ENCODE measurements at places on chromosomes 2 and 18. TPM values are rescaled to one million over a fixed set of nuclear protein-coding genes. Genes with fewer than 3 reads are reported as not detected.
A peak's percentile ranks its signal among the peaks of the same experiment; 100 is the strongest.

Gene ARHGAP28
- total RNA-seq = 26.3 TPM

Gene DPYSL5
- not detected for total RNA-seq

Gene BCL11A
- 38.1 TPM for total RNA-seq

Gene ST8SIA5
- total RNA-seq = 0.41 TPM

Gene NXPH2
- not detected for total RNA-seq

Gene APOB
- total RNA-seq = 0.60 TPM

Gene DYSF
- total RNA-seq = 3.7 TPM

Gene CCDC85A
- 1.1 TPM for total RNA-seq

Gene NFE2L2
- 41.6 TPM for total RNA-seq

Gene TUBB8B
- not detected for total RNA-seq

- H3K4me1 ChIP-seq = no peaks in the 10 kb centered on the region
- no peak overlapping the region for H3K27ac ChIP-seq
- no peaks in the 10 kb centered on the region for H3K27me3 ChIP-seq
- no peak for DNase-seq
- H3K4me3 ChIP-seq = no peak overlapping the region
Measured at GRCh38 chr2:198146346-198146940, 342.1 kb downstream of the PLCL1 start.

DNA sequence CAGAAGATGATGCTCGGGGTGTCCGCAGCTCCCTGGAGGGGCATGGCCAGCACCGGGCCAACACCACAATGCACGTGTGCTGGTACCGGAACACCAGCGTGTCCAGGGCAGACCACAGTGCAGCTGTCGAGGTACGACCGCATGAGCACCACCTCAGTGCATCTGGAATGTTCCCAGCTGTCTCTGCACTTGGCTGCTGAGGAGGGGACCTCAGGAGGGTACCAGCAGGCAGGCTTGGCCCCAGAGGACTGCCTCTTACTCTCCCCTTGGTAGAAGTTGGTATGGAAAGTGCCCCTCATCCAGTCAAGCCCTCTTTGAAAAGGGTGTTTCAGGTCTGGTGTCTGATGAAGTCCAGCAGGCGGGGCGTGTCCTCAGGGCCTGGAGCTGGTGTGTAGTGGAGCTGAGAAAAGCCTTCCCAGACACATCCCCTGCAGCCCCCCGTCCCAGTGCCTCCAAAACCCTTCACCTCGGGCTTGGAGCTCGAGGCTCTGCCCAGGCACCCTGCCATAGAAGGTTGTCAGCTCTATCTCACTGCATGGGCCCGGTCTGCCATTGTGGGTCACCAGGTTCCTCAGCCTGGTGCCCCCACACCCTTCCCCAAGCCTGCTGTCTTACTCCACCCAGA, 16.7 kb downstream of the STK25 start:
- H3K36me3 ChIP-seq = no peaks in the 10 kb centered on the region
- no peak overlapping the region for H3K4me3 ChIP-seq
- no peak for DNase-seq
- H3K4me1 ChIP-seq = peaks cover 21% of the 10 kb centered on the region

DNA sequence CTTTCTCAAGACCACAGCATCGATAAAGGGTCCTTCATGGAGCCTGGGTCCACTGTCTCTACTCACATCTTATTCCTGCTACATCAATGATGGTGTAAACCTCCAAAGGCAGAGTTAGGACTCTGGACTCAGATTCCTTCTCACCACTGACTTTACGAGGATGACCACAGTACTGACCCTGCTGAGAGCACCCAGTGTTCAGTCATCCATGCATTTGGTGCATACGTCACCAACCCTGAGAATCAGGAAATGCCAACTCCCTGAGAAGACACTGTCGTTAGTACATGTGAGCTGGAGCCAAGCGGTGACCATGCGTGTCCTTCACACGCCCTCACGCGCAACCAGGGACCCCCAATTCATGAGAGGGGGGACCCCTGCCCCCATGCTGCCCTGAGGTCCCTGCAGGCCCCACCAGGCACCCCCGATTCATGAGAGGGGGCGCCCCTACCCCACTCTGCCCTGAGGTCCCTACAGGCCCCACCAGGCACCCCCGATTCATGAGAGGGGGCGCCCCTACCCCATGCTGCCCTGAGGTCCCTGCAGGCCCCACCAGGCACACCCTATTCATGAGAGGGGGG, 178.4 kb upstream of the TPO start:
- H3K27me3 ChIP-seq = no peaks in the 10 kb centered on the region
- no peak overlapping the region for H3K4me3 ChIP-seq
- H3K4me1 ChIP-seq = no peaks in the 10 kb centered on the region
- DNase-seq = no peak
- no peak overlapping the region for H3K27ac ChIP-seq

DNA sequence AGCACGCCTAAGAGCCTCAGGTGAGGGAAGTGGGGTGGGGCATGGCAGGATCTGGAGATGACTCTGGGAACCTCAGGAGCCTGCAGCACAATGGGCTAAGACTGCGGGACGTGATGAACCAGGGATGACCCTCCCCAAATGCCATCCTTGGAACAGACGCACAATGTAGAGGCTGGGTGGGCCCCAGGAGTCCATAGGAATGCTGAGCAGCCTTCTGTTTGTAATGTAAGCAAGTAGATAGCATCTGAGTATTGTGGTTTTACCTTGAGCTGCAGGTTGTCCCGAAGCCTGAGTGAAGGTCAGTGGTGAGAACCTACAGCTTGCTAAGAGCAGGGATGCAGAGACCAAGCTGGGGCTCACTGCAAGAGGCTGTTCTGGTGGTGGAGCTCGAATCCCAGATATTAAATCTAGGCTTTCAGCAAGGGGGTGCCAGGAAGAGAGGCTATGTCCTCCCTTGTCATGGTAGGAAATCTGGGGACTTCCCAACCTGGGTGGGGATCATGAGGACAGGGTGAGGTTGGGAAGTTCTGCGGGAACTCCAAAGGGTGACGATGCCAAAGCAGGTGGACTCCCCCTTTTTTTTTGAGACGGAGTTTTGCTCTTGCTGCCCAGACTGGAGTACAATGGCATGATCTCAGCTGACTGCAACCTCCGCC, 5.8 kb downstream of the SCTR start:
- H3K27ac ChIP-seq = no peak overlapping the region
- H3K4me3 ChIP-seq = no peak overlapping the region
- DNase-seq = no peak
- H3K36me3 ChIP-seq = no peaks in the 10 kb centered on the region
- no peaks in the 10 kb centered on the region for H3K4me1 ChIP-seq

DNA sequence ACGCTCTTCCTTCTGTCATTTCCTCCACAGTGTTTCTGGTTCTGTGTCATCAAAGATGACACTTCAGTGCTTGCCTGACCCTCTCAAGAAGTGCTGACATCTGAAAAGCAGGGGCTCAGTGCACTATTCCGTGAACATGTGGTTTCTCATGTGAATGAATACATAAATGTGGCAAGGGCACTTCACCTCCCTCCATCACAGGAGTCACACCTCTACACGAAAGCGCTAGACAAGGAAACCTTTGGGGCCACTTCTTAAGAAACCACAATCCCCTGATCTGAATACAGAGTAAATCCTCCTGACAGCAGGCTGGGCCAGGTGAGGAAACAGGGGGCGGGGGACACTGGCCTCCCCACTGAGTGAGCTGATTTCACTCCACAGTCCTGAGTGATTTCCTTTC, 145.8 kb upstream of the ACAA2 start:
- no peak overlapping the region for H3K27ac ChIP-seq
- H3K4me1 ChIP-seq = no peaks in the 10 kb centered on the region
- H3K36me3 ChIP-seq = no peaks in the 10 kb centered on the region
- no peak for DNase-seq

DNA sequence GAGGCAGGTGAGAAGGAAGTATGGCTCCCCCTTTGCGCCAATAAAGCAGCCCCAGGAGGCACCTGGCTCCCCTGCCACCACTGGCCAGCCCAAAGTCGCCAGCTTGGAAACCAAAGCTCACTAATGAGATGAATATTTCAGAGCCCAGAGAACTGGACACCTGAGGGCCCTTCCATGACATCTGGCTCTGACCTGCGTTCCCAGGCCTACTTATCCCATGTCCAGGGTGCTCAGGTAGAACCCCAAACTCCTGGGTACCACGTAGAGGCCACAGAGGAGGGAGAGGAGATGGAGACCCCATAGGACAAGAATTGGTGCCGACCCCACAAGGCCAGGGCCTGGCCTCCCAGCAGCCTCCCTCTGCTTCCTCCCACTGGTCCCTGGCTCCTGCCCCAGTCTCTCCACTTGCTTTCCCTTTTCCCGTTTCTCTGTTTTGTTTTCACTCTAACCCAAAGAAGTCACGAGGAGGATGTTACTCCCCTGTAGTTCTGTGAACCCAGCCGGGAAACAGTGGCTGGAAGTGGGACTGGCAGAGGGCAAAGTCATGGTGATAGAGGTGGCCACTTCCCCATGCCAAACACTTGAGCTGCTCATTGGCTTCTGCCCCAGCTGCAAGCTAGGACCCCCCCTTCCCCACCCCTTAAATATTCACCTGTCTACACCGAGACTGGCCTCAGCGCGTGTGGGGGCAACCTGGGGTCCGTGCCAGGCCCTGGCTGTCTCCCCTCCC, 820 bp downstream of the TMBIM1 start:
- H3K27ac ChIP-seq = peak overlapping the region; percentile 97
- no peak for DNase-seq
- peaks cover 75% of the 10 kb centered on the region for H3K4me1 ChIP-seq
- no peaks in the 10 kb centered on the region for H3K36me3 ChIP-seq
- no peaks in the 10 kb centered on the region for H3K27me3 ChIP-seq

GRCh38 chr2:42101206-42102023, 53.6 kb downstream of the PKDCC start:
- no peaks in the 10 kb centered on the region for H3K36me3 ChIP-seq
- H3K27me3 ChIP-seq = no peaks in the 10 kb centered on the region
- peak; percentile 75 for DNase-seq
- peak overlapping the region; percentile 48 for H3K4me3 ChIP-seq

- peaks cover 18% of the 10 kb centered on the region for H3K4me1 ChIP-seq
- DNase-seq = no peak
- H3K4me3 ChIP-seq = no peak overlapping the region
- no peaks in the 10 kb centered on the region for H3K36me3 ChIP-seq
- peak overlapping the region; percentile 74 for H3K27ac ChIP-seq
- no peaks in the 10 kb centered on the region for H3K27me3 ChIP-seq
Measured at GRCh38 chr2:240249423-240250149, 109.1 kb upstream of the OTOS start.

DNA sequence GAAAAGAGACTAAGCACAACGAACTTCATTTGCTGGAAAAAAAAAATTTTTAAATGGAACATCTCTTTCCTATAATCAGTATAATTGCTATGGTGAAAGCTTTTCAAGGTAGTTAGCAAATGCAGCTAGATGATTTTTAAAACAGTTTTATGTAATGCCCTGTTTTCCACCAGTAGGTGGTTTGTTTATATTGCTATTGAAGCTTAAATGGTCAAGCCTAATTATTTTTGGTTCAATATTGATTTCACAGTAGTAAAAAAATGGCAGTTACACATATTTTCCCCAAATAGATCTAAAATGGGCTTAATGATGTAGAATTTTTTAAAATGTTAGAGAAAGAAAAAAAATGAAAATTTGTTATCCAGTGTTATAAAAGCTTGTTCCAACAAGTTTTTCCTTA, 70.2 kb downstream of the CDH19 start:
- no peaks in the 10 kb centered on the region for H3K36me3 ChIP-seq
- no peak overlapping the region for H3K4me3 ChIP-seq
- H3K27ac ChIP-seq = no peak overlapping the region
- H3K27me3 ChIP-seq = no peaks in the 10 kb centered on the region

GRCh38 chr18:51226068-51226467, 28.6 kb upstream of the MEX3C start:
- DNase-seq = no peak
- H3K27ac ChIP-seq = no peak overlapping the region
- no peaks in the 10 kb centered on the region for H3K27me3 ChIP-seq
- H3K4me1 ChIP-seq = no peaks in the 10 kb centered on the region

DNA sequence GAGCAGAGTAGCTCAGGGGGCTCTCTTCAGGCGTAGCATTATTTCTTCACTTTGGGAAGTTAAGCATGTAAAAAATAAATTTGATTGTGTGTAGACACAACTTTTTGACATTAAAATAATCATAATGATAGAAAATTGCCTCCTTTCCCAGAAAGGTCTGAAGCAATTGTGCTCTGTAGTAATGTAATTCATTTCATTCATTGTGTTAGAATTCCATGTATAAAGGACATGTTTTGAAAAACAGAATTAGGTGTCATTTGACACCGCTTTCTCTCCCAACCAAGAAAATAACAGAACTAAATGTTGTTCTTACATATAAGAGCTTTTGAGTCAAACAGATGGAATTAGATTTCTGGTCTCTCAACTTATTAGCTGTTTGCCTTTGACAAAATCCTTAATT, 1064.2 kb upstream of the FAM98A start:
- no peak for DNase-seq
- no peaks in the 10 kb centered on the region for H3K27me3 ChIP-seq
- no peak overlapping the region for H3K4me3 ChIP-seq
- H3K4me1 ChIP-seq = no peaks in the 10 kb centered on the region
- no peak overlapping the region for H3K27ac ChIP-seq

GRCh38 chr2:28654663-28655320, 96.8 kb upstream of the PPP1CB start:
- DNase-seq = peak; percentile 77
- peaks cover 4% of the 10 kb centered on the region for H3K4me1 ChIP-seq
- H3K36me3 ChIP-seq = no peaks in the 10 kb centered on the region
- H3K27me3 ChIP-seq = no peaks in the 10 kb centered on the region
- no peak overlapping the region for H3K4me3 ChIP-seq
- H3K27ac ChIP-seq = peak overlapping the region; percentile 66

- DNase-seq = peak; percentile 64
- H3K4me1 ChIP-seq = no peaks in the 10 kb centered on the region
- no peak overlapping the region for H3K27ac ChIP-seq
- H3K36me3 ChIP-seq = no peaks in the 10 kb centered on the region
- H3K4me3 ChIP-seq = peak overlapping the region; percentile 55
- no peaks in the 10 kb centered on the region for H3K27me3 ChIP-seq
Measured at GRCh38 chr18:46946656-46947282, 29.4 kb downstream of the KATNAL2 start.

DNA sequence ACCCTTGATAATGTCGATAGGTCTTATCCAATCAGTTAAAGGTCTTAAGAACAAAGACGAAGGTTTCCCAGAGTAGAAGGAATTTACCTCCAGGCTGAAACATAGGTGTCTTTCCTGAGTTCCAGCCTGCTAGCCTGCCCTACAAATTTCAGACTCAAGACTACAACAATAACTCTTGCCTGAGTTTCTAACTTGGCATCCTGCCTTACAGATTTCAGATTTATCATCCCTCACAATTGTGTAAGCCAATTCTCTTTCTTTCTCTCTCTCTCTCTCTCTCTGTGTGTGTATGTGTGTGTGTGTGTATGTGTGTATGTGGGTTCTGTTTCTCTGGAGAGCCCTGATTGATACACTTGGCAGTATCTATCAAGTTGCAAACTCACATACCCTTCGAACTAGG, 37.2 kb upstream of the B4GALT6 start:
- H3K4me1 ChIP-seq = no peaks in the 10 kb centered on the region
- H3K27me3 ChIP-seq = peaks cover 4% of the 10 kb centered on the region
- no peak for DNase-seq

GRCh38 chr2:73832930-73833329, 4.2 kb downstream of the STAMBP start:
- H3K4me1 ChIP-seq = peaks cover 42% of the 10 kb centered on the region
- no peaks in the 10 kb centered on the region for H3K27me3 ChIP-seq
- peak overlapping the region; percentile 61 for H3K27ac ChIP-seq
- no peaks in the 10 kb centered on the region for H3K36me3 ChIP-seq

GRCh38 chr2:157838442-157839161, 37.5 kb downstream of the ACVR1 start:
- no peaks in the 10 kb centered on the region for H3K27me3 ChIP-seq
- peak; percentile 44 for DNase-seq
- no peaks in the 10 kb centered on the region for H3K36me3 ChIP-seq
- peak overlapping the region; percentile 14 for H3K4me3 ChIP-seq
- H3K27ac ChIP-seq = peak overlapping the region; percentile 72
- peaks cover 38% of the 10 kb centered on the region for H3K4me1 ChIP-seq

Measured in transverse colon (tissue), 4 donors.